ENCODE measurements at places on chromosomes 4 and X.

DNA sequence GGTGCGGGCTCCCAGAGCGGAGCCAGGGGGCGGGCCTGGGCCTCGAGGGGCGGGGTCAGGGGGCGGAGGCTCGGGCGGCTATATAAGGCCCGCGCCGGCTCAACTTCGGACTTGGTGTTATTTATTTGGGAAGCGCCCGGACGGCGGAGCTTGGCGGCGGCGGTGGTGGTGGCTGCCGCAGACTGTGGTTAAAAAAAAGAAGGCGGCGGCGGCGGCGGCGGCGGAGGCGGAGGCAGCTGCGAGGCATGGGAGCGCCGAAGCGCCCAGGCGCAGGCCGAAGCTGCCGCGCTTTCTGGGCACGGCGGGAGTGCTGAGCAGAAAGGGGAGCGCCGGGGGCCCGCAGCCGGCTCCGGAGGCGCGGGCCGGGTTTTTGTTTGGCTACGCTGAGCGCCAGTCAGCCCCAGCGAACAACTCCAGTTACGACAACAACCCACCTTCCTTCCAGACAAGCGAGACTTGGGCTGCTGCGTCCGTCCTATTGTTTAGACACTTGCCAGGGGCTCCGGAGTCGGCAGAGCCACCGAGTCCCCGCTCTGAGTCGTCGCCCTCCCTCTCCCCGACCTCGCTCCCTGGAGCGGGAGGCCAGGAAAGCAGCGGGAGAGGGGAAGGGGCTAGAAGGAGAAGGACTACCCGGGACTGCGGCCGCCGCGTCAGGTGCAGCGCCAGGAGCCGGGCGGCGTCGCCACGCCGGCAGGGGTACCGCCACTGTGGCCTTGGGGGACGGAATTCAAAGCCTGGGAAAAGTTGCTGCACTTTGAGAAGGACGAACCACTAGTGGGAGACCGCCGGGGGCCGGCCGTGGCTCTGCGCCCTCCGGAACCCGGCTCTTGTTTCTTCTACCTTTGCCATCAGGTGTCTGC, at the start of gene SLIT2:
Gene SLIT2 (plus strand): TSS at position 110 of the 860 bp plus-strand sequence. CDS start 1,911 bp downstream, outside the sequence.
- DNase-seq = peak; percentile 30

GRCh38 chr4:2089222-2089621, 30.1 kb downstream of the NAT8L start:
- DNase-seq = no peak

- DNase-seq = no peak
Measured at GRCh38 chr4:83093060-83093640, 21.4 kb downstream of the PLAC8 start.

DNA sequence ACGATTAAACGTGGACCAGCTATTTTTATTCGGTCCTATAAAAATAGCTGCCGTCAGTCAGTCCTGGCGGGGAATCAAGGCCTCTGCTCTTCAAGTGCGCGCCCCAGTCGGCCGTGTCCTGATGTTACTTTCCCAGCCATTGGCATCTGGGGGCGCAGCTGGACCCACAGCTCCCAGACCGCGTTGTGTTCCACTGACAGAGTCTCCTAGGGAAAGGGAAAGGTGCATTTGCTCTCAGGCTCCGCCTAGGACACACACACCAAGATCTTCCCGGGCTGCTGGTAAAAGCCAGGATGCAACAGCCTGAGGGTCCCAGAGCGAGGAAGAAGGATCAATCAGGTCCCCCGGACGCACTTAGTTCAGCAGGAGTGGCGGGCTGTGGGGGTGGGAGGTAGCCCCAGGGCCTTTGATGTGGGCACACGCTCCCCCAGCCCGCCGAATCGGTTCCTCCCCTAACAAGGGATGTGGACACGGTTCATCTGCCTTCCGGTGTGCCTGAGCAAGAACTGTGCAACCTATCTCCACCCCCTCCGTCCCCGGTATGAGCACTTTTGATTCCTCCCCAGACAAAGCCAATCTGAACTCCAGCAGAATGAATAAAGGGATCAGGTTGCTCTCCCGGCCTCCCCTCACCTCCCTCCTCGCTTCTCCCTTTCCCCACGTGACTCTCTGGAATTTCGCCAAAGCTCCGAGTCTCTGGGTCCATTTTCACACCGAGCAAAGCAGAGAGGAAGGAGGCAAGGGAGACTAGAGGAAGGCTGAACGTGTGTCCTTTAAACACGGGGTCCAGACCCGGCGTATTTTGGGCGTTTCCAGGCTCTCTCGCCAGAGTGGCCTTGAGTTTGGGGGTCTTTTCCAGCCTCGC, 626 bp upstream of the FRAS1 start:
- DNase-seq = no peak

DNA sequence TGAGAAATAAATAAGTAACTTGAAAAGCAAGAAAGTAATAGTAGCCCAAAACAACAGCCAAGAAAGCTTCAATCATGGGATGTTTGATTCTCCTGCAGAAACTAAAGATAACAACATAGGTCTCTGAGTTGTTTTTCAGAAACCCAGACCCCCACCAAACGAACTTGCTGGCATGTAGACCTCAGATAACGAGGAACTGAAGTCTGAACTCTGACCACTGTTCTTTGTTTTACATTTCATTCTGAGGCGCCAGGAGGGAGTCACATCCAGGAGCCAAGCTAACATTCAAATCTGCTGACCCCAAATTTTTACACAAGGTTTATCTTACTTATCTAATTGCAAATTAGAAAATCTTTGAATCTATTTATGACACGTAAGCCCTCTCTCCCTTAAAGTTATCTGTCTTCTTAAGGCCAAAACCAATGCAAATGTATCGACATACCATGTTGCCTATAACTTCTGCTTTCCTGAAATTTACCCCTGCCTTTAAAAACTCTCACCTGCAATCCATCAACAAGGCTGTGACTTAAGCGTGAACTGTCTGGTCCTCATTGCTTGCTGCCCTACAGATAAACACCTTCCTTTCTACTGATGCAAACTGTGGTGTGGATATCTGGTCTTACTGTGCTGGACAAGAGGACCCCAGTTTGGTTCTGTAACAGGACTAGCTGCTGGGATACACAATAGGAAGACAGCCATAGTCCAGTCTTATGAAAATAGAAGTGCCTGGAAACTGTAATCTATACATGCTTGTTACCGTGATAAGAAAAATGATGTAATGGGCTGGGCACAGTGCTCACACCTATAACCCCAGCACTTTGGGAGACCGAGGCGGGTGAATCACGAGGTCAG, 37.5 kb upstream of the NEIL3 start:
- no peak for DNase-seq

DNA sequence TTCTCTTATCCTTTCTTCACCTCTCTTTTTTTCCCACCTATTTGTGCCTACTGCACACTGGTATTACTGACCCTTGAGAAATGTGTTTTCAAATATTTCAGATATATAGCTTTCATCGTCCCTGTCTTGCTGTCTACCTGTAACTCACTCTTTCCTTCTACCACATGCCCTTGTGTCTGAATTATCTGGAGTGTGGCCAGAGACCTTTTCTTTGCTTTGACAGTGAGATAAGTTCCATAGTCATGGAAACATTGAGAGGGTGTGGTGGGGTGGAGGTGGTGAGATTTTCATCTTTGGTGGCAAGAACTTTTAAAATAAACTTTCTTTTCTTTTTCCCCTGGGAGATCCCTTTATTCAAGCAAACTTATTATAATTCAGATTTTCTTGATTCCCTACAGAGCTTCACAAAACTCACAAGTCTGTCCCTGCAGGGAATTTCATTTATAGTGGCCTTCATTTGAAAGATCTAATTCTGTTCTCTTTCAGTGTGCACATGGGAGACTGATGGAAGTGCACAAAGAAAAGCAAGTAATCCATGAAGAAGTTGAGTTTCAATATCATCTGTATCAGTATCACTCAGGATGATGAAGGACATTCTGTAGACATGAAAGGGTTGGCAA, 95.7 kb downstream of the SH2D1A start:
- no peak for DNase-seq

- DNase-seq = no peak
Measured at GRCh38 chrX:108312957-108313356, 125.3 kb downstream of the COL4A6 start.

GRCh38 chr4:86978709-86979108, 43.9 kb downstream of the AFF1 start:
- DNase-seq = no peak

DNA sequence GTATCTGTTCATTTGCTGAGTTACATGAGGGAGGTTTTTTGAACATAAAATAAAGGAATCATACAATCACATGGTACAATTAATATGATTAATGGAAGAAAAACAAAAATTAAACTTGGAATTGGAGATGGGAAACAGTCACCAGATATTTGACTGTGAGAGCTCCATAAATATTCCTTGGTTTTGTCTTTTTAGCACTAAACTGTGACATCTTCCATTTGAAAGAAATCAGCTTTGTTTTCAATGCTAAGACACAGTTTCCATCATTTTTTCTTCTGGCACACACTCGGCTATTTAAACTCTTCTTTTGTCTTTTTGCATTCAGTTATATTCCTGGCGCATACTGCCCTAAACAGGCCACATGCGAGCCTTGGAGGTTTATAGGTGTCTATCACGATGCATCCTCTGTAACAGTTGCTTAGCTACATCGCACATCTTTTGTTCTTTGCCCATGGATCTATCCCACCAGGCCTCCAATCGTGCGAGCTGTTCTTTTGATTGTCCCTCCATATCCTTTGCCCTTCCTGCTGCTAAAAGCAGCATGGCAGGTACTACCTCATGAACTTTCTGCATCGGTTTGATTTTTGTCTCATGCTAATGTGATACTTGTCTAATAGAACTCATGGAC, 158.3 kb downstream of the LDB2 start:
- no peak for DNase-seq

DNA sequence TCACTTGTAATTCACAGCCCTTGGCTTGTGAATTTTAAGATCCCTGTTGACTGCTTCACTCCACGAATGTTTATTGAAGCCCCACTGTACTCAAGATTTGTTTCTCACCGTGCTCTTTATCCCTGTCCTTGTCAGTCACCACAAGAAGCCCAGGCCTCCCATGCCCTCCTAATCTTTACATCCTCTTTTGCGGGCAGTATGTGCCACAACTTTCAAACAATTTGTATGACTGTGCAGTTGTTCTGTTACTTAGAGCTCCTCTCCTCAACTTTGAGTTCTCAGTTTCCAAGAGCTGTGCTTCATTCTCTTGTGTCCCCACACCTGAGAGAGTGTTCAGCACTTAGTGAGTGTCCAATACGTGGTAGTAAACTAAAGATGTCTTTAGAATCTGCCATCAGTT, 467.7 kb downstream of the NKX6-1 start:
- DNase-seq = no peak

DNA sequence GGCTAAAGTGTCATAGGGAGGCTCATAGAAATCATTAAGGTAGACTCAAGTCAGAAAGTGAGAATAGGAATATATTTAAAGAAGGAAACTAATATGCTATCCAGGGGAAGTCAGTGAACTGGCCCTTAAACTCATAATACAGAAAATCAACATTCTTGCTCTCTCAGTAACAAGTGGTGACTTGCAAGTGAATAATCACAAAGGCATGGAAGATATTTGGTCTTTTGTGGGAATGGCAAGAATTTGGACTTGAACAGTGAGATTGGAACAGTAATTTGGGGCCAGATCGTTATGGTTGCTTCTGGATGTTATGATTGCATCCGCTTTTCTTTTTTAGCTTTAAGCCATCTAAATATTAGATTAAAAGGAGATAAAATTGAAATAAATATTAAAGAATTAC, 103.8 kb downstream of the TBC1D19 start:
- DNase-seq = no peak

- no peak for DNase-seq
Measured at GRCh38 chrX:23493941-23494374, 159.3 kb downstream of the PTCHD1 start.

DNA sequence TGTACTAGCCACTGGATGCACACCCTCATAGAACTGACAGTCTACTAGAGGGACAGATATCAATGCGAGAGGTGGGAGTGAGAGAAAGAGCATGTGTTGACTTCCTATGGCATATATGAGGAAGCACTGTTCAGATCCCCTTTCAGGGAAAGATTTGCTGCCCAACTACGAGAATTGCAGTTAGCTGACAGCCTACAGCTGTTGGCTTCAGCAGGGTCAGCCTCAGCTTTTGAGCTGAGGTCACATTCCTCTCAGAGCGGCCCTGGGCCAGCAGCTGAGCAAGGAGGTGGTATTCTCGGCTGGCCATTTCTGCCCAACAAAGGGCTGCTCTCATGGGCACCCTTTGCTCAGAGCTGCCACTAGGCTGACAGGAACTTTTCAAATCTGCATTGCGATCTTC, 580.2 kb downstream of the MID1IP1 start:
- DNase-seq = no peak

GRCh38 chrX:136171420-136171819, 24.1 kb downstream of the FHL1 start:
- no peak for DNase-seq

- DNase-seq = no peak
Measured at GRCh38 chr4:26160591-26160990, 160.2 kb upstream of the RBPJ start.

GRCh38 chr4:172947594-172947993, 221.0 kb upstream of the GALNT7 start:
- no peak for DNase-seq

- DNase-seq = no peak
Measured at GRCh38 chr4:7055111-7055989, 12.2 kb downstream of the TADA2B start.

DNA sequence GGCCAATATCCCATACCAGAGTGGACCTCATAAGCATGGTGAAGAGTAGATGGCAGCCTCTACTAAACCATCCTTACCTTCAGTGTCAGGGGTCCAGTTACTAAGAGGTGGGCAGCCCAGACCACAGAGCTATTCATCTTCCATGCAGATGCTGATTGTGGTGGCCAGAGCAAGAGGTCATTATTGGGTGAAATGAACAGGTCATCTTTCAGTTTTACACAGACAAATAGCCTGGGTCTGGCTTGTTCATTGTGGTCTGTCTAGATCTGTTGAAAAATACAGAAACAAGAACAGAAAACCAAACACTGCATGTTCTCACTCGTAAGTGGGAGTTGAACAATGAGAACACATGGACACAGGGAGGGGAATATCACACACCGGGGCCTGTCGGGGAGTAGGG, 71.3 kb downstream of the PAK3 start:
- DNase-seq = no peak

- DNase-seq = no peak
Measured at GRCh38 chrX:65034292-65034667, 58.0 kb upstream of the ZC4H2 start.

GRCh38 chr4:51943221-51943620, 76.9 kb downstream of the LRRC66 start:
- DNase-seq = no peak

DNA sequence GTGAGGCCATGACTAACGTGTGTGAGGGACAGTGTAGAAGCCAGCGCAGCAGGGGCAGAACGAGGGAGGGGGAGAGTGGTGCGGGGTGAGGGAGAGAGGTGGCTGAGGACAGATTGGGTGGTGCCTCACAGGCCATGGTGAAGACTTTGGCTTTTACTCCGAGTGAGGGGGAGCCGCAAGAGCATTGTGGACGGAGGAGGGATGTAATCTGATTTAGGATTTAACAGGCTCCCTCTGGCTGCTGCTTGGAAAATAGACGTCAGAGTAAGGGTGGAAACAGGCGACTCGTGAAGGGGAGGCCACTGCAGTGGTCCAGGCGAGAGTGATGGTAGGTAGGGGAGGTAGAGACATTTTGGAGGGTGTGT, 13.0 kb downstream of the PPP1R3F start:
- DNase-seq = no peak

- DNase-seq = no peak
Measured at GRCh38 chrX:40063555-40063954, 34.2 kb downstream of the BCOR start.

Measured in GM18507 (cell line).